ENCODE measurements at places on chromosomes 12 and 14. TPM values are rescaled to one million over a fixed set of nuclear protein-coding genes. Genes with fewer than 3 reads are reported as not detected.

- no peak for DNase-seq
Measured at GRCh38 chr14:77457115-77457521, 283 bp downstream of the VIPAS39 start.

- DNase-seq: no peak
Measured at GRCh38 chr12:104546575-104546974, 89.8 kb downstream of the CHST11 start.

USP30 gene
- 24.7 TPM for total RNA-seq

DNA sequence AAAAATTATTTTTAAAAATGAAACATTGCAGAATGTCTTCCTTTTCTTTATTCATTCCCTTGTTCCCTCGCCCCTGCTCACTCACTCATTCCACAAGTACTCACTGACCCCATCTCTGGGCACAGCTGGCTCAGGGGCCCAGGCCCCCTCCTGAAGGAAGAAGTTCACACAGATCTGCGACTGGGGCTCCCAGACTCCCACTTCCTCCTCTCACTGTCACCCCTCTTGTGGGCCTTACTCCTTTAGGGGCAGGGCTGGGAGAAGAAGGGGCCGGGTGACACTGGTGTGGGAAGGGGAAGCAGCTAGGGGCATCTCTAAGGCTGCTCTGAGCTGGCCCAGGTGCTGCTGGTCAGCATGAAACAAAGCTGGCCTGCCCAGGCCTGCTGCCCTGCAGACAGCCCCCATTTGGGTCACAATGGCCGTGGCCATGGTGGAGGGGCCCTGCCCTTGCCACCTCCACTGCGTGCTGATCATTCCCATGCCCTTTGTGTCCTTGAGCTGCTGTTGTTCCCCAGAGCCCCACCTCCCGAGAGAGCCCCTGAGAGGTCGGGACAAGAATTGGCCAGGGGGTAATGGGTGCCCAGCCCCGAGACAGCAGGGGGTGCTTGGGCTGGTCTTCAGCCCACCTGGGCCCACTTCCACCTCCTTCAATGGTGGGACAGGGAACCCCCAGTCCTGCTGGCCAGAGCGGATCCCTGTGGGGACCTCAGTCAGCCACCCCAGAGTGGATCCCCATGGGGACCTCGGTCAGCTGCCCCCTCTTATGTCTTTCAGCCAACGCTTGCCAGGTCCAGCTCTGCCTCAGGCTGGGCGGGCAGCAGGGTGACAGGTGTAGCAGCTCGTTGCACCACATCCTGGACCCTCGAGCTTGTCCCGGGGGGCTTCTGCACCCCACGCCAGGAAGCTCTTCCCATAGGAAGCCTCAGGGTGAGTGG, 212.4 kb upstream of the C14orf180 start:
- no peak for DNase-seq

GRCh38 chr14:89351221-89351515, 65.9 kb downstream of the FOXN3 start:
- no peak for DNase-seq

GRCh38 chr12:101697197-101697929, at the start of gene CHPT1:
Gene CHPT1, plus strand, starts transcription at chr12:101697640. Its CDS starts 222 bp downstream, at chr12:101697862.
- peak; percentile 27 for DNase-seq

DNA sequence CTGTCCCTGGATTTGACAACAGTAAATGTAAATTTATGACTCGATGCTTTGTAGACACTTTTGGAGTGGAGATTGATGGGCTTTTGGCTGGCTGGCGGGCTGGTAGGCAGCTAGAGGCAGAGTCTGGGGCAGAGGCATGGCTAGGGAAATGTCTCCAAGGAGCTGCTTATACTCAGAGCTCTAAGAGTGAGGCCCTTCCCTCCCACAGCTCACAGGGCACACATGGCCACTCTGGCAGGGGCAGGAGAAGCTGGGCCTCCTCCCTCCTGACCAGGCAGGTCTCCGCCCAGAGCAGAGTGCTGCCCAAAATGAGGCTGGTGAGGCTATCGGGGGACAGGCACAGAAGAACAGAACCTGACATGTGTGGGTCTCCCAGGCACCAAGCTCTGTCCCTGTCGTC, 67.5 kb downstream of the GALNT16 start:
- peak; percentile 41 for DNase-seq

DNA sequence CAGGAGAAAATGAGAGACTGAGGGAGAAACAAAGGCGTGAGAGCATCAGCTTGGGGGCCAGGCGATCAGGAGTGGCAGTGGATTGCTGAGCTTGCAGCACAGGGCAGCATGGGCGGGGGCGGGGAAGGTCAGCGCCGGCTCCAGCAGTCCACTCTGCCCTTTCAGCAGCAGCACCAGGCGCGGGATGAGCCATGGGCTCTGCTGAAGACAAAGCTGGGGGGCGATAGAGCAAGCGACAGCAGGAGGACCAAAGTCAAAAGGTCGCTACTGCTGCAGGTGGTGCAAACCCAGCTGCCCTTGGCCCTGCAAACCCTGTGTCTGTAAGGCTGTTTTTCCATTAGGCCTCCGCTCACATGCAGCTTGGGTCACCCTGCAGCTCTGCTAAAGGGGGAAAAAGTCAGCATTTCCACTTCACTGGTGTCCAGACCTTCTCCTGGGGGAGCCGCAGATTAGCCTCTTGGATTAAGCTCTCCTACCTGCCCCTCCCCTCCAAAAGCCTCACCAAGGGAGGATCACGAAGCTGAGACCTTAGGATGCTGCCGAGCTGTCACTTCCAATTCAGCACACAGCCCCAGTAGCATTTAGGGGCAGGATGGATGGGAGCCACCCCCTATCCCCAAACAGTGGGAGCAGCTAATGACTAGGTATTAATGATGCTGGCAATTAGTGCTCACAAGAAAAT, 204.8 kb downstream of the DPF3 start:
- no peak for DNase-seq

DNA sequence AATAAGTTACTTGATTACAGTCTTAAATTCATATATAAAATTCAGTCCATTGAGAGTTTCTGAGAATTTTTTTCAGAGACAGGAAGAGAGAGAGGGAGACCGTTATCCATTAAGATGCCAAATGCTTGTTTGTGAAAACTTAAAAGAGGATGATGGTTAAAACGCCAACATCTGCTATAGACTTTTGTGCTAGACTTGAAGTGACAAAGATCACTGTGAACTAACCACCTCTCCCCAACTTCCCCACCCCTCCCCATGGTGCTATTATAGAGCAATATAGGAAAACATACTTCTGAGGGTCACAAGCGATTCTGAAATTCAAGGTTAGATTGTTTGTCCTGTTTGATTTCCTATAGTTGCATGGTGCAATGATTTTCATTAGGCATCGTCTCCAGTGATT, 440.8 kb downstream of the RMST start:
- DNase-seq: no peak

POU6F1 gene
- total RNA-seq: 10.5 TPM

- no peak for DNase-seq
Measured at GRCh38 chr12:23887055-23887835, 62.2 kb downstream of the SOX5 start.

- no peak for DNase-seq
Measured at GRCh38 chr12:93968536-93969285, 179.7 kb upstream of the PLXNC1 start.

GRCh38 chr14:64910847-64911495, 3.3 kb upstream of the CHURC1 start:
- DNase-seq: no peak

KRT72 gene
- total RNA-seq: not detected

GRCh38 chr14:83958359-83958758, 1571.6 kb upstream of the FLRT2 start:
- no peak for DNase-seq

- DNase-seq: no peak
Measured at GRCh38 chr14:94636744-94637412, 24.7 kb downstream of the SERPINA3 start.

Data from breast epithelium (tissue), 4 donors.